ENCODE measurements at places on chromosomes 7 and 10.
A peak's percentile ranks its signal among the peaks of the same experiment; 100 is the strongest.

DNA sequence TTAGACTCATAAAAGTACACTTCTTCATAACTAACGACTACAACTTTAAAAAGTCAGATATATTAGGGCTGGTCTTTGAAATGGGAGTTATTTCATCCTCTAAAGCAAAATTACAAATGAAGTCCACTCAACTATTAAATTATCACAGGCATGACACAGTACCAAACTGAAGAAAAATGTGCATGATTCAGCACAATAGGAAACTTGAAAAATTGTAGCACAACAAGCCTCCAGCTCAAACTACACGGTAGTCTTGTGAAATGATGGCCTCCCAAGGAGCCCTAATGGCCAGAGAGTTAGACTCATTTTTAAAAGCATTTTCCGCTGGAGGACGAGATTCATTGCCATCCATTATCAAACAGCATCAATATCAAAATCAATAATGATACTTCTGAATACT is 76.4 kb downstream of the MAGI2 start:
- DNase-seq: no peak

DNA sequence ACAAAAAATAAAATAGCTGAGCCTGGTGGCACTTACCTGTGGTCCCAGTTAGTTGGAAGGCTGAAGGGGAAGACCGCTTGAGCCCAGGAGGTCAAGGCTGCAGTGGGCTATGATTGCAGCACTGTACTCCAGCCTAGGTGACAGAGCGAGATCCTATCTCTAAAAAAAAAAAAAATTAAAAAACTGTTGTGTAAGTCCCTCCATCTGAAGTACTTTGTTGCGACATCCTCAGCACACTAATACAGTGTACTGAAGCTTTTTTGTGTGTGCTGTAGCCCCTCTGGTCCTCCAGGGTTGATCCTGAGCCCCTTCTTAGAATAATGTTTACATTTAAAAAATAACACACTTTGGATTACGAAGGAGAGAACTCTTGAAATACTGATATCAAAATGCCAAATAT is 71.3 kb downstream of the PFKFB3 start:
- no peak for DNase-seq

GRCh38 chr10:131928248-131929095 is 27.7 kb downstream of the PPP2R2D start:
- no peak for DNase-seq

GRCh38 chr7:85090143-85090542 is 96.7 kb downstream of the SEMA3D start:
- no peak for DNase-seq

- DNase-seq: peak; percentile 37
Observed at GRCh38 chr7:30594048-30594539, 584 bp upstream of the GARS1 start.

DNA sequence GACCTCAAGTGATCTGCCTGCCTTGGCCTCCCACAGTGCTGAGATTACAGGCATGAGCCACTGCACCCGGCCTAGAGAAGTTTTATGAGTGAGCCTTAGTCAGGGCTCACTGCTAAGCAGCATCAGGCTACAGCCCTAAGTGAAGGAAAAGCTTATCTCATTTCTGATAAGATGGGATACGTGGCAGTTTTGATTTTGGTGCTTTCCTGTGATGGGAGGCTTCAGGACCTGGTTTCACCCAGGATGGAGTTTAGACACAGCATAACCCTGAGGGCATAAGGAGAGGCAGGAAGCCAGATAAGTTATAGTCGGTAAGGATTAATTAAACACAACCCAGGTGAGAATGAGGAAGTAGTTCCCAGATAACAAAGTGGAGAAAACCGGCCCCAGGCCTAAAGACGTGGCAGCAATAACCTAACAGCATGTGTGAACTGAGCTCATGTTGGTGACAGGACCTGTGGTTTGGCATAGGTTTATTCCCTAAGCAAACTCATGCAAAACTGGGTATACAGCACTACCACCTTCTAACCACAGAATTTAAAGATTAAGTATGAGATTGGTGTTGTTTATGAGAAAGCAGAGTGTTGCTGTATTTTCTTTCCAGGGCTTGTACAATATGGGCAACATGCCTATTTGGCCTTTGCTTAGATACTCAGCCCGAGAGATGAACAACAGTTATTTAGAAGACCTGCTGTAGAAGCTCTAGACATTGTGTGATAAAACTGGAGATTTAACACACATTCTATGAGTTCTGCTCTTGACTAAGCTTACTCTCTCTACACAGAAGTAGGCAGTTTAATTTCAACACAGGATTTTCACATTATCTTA is 119.4 kb downstream of the COL28A1 start:
- DNase-seq: no peak

- DNase-seq: no peak
Observed at GRCh38 chr10:22599636-22600228, 114.6 kb downstream of the PIP4K2A start.

DNA sequence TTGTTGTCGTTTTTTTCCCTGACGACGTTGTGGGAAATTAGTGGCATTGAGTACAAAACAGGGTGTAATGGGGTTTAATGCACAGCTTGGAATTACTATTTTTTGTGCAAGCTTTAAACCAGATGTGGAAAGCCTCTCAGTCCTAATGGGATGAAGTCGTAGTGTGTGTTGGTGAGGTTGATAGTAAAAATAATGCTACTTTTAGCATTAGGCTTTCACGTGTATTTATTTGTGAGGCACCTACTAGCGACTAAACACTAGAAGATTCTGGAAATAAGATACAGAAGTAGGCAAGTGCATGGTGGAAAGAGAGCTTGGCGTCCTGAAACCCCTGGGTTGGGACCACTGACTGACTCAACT is 588 bp upstream of the ORC5 start:
- no peak for DNase-seq

- no peak for DNase-seq
Observed at GRCh38 chr10:786633-787474, 97.4 kb upstream of the DIP2C start.

DNA sequence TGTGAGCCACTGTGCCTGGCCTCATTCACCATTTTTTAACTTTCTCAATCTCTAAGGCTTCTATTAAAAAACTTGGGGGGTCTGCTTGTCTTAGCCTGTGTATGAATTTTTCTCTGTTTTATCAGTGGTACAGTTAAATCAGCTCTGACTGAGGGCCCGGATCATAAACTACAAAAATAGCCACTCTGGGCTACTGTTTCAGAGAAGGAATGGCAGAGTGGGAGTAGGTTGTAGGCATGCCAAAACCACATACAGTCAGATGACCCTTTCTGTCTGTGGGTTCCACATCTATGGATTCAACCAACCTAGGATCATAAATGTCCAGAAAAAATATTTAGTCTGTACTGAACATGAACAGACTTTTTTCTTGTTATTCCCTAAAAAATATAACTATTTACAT is 21.3 kb downstream of the TBC1D12 start:
- DNase-seq: no peak

DNA sequence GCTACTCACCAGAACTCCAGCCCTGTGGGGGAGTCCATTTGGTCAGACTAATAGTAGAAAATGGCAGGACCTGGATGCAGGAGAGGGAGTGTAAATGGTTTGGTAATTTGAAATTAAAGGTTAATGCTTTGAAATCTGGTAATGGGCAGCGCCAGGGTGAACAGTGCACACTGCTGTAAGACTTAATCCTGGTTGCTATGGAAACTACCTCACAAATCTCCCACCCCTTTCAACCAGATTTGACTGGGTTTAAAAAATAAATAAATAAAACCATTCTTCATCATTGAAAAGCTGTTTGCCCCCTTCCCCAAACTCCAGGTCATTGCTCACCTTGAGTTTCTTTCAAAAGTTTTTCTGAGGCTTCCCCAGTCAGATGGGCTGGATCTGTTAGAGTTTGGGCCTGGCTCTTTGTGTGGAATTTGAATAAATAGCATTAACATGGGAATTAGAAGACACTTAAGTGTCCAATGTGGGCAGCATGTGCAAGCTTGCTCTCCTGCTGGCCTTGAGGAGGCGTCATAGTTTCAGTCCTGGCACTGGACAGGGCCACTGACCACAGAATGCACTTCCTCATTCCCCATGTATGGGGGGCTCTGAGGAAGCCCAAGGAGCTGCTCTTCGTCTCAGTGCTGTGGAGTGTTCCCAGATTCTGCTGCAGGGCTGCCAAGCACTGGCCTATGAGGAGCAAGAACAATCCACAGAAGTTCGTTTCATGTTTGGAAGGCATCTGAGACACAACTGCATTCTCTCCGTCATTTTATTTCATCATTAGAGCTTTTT is 90.7 kb downstream of the LRRC4 start:
- DNase-seq: no peak

- no peak for DNase-seq
Observed at GRCh38 chr10:130399425-130399950, 263.3 kb downstream of the GLRX3 start.

DNA sequence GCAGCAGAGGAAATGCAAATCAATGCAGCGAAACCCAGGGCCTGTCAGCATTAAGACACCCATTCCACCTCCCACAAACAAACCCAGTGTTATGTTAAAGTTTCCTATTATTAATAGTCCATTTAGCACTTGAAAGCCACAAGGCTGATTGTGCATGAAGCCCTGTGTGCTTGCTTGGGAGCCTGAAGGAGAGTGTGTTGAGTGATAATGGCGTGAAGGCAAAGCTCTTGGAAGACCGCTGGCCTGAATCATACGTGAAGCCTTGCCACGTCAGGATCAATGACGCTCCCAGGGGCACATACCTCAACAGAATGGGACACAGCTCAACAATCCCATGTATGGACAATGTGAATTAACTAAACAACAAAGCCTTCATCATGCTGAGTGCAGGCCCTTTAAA is 25.1 kb downstream of the PTPRN2 start:
- DNase-seq: no peak

DNA sequence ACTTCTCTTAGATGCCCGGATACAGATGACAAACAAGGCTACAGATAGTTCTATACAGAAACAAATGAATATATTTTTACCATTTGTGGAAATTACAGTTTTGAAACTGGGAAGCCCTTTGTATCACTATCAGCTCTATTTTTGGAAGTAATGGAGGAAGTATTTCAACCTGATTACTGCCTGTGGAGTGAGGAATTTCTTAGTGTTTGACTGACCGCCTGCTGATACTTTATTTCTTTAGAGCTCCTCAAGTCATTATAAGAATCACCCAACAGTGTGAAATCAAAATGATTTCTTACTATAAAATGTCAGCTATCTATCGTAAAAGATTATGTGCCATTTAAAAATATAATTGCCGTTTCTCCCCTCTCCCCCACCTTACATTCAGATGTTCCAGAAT is 290.9 kb downstream of the SDK1 start:
- DNase-seq: no peak

GRCh38 chr10:104601166-104601565 is 39.9 kb upstream of the SORCS3 start:
- DNase-seq: no peak

- DNase-seq: no peak
Observed at GRCh38 chr7:101436221-101436735, 73.6 kb downstream of the COL26A1 start.

DNA sequence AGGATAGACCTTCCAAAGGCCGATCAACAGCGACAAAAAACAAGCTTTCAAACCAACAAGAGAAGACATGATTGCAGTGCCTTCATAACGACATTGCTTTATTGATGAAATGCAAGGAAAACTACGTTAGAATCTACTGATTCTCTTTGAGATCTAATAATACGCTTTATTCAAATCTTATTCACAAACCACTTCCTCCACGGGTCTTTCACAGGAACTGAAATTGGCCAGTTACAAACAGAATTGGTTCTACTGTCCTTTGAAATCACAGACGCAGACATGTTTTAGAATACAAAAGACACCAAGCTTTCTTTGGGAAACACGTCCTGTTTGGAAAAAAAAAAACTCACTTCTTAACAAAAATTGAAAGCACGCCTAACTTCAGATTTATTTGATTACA is 74.7 kb upstream of the SEPHS1 start:
- no peak for DNase-seq

- DNase-seq: no peak
Observed at GRCh38 chr10:1241322-1241890, 185.2 kb downstream of the WDR37 start.

DNA sequence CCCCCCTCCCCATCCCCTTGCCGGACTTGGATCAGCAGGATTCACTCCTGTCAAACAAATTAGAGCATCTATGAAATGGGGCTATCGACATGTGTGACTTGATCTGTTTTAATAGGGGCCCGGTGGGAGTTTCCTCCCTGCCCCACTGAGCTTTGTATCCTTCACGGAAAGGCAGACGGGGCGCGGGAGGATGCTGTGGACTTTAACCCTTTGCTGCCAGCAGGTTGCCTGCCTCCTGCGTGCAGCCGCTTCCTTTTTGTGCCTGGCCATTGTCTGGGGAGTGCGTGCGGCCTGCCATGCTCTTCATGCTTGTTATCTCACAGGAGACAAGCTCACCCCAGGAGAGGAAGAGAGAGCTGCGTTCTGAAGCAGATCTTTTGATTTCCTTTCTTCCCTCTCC is 512.8 kb upstream of the GALNT17 start:
- no peak for DNase-seq

- DNase-seq: peak; percentile 46
Observed at GRCh38 chr10:22573820-22574569, 140.4 kb downstream of the PIP4K2A start.

DNA sequence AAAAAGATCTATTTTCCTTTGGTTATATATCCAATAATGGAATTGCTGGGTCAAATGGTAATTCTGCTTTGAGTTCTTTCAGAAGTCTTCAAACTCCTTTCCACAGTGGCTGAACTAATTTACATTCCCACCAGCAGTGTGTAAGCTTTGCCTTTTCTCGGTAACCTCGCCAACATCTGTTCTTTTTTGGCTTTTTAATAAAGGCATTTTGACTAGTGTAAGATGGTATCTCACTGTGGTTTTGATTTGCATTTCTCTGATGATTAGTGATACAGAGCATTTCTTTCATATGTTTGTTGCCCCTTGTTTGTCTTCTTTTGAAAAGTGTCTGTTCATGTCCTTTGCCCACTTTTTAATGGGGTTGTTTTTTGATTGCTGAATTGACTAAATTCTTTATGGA is 285.0 kb downstream of the MALRD1 start:
- no peak for DNase-seq

DNA sequence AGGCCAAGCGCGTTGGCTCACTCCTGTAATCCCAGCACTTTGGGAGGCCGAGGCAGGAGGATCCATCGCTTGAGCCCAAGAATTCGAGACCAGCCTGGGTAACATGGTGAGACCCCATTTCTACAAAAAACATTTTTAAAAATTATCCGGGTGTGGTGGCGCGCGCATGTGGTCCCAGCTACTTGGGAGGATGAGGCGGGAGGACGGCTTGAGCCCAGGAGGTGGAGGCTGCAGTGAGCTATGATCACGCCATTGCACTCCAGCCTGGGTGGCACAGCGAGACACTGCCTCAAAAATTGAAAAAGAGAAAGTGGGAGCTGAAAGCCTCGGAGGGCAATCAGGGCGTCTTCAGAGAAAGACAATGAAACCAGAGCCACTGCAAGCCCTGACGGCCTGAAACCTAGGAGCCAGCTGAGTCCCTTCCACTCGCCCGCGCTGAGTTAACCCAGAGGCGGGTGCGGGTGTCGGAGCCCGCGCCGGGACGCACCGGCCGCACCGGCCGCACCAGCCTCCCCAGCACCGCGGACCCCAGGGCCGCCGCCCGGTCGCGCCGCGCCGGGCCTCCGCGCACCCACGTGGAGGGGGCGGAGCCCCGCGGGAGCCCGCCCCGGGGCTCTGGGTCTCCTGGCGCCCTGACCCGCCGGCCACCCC is 22.4 kb downstream of the ZFAND2A start:
- no peak for DNase-seq

- DNase-seq: no peak
Observed at GRCh38 chr10:69819716-69820506, 18.2 kb downstream of the COL13A1 start.
